ENCODE measurements at places on chromosomes 5 and 9.
A peak's percentile ranks its signal among the peaks of the same experiment; 100 is the strongest.

DNA sequence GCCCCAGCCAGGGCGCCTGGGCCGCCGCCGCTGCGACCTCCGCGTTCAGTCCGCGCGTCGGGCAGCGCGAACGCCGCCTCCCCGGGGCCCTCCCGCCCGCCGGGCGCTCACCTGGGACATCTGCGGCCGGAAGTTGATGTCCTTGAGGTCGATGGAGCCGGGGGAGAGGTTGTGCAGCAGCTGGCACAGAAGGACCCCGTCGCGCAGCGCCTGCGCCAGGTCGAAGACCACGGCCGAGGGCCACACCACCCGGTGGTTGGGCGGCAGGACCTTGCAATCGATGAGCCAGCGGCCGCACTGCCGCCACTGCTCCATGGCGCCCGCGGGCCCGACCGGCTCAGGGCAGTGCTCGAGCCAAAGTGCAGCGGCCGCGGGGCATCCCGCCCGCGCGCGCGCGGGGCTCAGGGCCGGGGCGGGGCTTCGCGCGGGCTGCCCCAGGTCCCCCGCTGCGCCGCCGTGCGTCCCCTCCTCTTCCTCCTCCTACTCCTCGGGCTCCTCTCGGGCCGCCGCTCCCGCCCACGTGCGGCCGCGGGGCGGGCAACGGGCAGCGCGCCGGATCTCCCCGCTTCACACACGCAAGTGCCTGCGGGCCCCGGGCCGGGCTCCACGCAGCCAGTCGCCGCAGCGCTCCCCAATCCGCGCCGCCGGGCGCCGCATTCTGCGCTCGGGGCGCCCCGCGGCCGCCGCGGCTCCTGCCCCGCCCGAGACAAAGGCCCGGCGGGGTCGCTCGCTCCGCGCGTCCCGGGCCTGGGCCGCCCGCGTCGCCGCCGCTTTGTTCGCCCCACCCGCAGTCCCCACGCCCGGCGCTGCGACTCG, at the start of gene VAV2:
Gene VAV2 (minus strand): TSS at position 361 of the 816 bp plus-strand sequence. CDS start 46 bp downstream, at position 315.
- peak; percentile 27 for DNase-seq

GRCh38 chr9:134670042-134670525, 28.5 kb downstream of the COL5A1 start:
- no peak for DNase-seq

DNA sequence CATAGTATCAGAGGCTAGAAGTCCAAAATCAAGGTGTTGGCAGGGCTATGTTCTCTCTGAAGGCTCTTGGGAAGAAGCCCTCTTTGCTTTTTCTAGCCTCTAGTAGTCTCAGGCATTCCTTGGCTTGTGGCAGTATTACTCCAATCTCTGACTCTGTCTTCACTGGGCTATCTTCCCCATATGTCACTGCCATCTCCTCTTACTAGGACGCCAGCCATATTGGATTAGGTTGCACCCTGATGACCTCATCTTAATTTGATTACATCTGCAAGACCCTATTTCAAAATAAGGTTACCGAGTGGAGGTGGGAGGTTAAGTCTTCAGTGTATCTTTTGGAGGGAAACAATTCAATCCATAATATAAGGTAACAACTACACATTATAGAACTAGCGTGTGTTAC, 21.3 kb upstream of the EBF1 start:
- DNase-seq: peak; percentile 46

DNA sequence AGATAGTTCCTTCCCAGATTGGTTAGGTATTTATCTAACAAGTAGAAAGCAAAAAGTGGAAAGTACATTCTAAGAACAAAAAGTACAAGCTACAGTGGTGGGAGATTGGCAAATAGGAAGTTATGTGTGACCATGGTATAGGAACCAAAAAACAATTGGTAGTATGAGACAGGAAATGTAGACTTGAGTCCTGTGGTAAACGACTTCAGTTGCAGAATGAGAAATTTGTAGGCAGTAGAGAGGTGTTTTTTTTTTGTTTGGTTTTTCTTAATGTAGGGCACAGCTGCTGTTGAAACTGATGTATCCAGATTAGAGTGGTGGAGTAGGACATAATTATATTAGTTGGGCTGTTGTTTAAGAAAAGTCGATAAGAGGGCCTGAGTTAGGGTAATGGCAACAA, 72.0 kb downstream of the CCNH start:
- DNase-seq: no peak

DNA sequence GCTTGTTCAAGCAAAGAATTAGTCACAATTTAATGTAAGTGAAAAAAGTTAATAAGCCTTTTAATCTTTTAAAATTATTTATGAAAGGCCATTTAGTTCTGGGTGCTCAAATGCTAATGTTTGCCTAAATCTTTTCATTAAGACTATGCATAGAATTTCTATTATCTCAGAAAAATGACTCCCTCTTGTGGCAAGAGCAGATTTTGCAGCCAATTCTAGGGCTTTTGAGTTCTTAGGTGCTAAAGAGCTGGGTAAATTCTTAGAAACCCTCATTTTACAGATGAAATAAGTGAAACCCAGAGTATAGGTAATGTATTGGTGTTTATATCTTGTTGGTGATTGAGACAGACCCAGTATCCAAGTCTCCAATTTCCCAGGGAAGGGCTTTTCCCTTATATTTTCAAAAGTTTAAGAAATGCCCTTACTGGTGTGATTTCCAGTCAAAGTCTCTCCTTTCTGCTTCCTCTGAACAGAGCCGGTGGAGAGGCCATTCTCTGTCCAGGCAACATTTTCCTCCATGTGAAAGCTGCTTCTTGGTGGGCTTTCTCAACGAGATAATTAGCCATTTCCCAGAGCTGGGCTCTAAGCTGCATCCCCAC, 24.1 kb upstream of the PCSK5 start:
- peak; percentile 78 for DNase-seq

- no peak for DNase-seq
These were observed 94.0 kb upstream of the GRIN3A start for GRCh38 chr9:101832486-101832885.

GRCh38 chr9:80842389-80842788, 847.0 kb downstream of the TLE1 start:
- DNase-seq: no peak

GRCh38 chr5:912280-913091, 19.8 kb downstream of the TRIP13 start:
- DNase-seq: no peak

- DNase-seq: no peak
These were observed 41.8 kb downstream of the UGCG start for GRCh38 chr9:111938427-111938800.

- DNase-seq: peak; percentile 83
These were observed 6.1 kb upstream of the DPM2 start for GRCh38 chr9:127943731-127944144.

- no peak for DNase-seq
These were observed 24.0 kb upstream of the CDKN2B start for GRCh38 chr9:22033012-22033630.

DNA sequence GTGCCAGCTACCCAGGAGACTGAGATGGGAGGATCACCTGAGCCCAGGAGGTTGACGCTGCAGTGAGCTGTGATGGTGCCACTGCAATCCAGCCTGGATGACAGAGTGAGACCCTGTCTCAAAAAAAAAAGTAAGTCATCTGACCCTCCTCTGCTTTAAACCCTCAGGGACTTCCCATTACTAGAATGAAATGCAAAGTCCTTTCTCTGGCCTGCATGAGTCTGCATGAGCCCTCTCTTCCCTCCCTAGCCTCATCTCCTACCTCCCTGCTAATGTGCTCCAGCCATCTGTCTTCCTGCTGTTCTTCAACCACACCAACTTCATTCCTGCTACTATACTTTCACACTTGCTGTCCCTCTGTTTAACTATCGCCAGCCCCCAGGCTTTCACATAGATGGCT, 15.3 kb downstream of the IL5 start:
- DNase-seq: no peak

DNA sequence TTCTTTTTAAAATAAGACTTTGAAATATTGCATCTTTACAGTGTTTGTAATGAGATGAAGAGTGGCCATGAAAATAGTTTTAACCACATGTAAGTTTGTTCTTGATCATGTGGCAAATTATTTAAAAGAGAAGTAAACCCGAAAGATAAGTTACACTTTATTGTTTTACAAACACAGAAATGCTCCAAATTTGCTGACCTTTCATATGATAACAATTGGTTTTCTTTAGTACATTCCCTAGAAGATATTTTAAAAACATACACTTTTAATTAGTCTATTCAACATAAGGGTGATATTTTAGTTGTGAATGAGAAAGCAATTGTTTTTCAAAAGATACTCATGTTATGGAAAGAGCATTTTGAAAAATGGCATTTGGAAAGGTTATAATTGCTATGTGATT, 287.7 kb downstream of the PSAT1 start:
- DNase-seq: no peak

GRCh38 chr5:142959683-142960657, 189.8 kb downstream of the ARHGAP26 start:
- DNase-seq: peak; percentile 53

- DNase-seq: peak; percentile 27
These were observed 108.2 kb downstream of the UBE2R2 start for GRCh38 chr9:33924978-33925797.

DNA sequence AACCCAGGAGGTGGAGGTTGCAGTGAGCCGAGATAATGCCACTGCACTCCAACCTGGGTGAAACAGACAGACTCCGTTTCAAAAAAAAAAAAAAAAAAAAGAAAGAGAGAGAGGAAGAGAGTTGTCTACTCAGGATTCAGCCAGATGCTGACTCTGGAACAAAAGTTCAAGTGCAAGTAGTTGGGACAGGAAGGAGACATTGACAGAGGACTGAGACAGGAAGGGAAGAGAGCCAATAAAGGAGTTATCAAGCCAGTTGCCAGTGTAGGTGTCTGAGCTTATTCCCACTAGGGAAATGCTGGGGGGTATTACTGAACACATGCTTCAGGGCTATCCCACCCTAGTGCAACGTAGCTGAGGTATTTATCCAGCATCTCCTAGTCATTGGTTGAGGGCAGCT, 147.7 kb upstream of the SLC1A3 start:
- no peak for DNase-seq

- DNase-seq: peak; percentile 26
These were observed 561.1 kb upstream of the MEF2C start for GRCh38 chr5:89444088-89444487.

All from OCI-M1 (cell line).